Renal pelvis (tissue), 12 donors: ENCODE measurements at places on chromosomes 2 and 18.

- DNase-seq, result no peak
Measured at GRCh38 chr2:160205505-160205904, 5.4 kb upstream of the ITGB6 start.

GRCh38 chr18:62982600-62983251, 267.4 kb downstream of the PHLPP1 start:
- peak; percentile 67 for DNase-seq

DNA sequence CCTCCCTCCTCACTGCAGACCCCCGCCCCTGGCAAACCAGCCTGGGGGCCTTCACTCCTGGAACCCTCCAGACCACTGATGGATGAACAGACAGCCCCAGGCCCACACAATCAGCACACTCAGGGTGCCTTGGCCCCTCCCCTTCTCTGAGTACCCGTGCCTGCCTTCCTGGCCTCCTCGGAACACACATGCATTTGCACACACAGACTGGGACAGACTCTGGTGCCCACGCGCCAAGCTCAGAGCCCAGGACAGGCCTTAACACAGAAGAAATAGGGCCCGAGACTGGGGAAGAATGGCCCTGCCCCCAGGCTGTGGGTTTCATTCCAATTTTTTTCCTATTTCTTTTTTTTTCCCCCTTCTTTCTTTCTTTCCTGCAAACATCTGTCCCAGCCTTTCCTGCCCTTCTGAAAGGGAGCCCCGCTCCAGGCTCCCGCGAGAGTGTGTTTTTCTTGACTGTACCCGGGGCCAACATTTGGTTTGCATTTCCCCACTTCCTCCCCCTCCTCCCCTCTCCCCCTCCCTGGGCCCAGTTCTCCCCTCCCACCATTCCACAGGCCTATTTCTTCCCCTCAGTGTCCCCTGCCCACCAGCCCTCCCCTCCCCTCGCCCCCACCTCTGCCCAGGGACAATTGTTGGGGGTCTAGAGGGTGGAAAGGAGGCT, 618 bp upstream of the TNS1 start:
- no peak for DNase-seq

- no peak for DNase-seq
Measured at GRCh38 chr2:32910883-32911598, 35.7 kb upstream of the LTBP1 start.

DNA sequence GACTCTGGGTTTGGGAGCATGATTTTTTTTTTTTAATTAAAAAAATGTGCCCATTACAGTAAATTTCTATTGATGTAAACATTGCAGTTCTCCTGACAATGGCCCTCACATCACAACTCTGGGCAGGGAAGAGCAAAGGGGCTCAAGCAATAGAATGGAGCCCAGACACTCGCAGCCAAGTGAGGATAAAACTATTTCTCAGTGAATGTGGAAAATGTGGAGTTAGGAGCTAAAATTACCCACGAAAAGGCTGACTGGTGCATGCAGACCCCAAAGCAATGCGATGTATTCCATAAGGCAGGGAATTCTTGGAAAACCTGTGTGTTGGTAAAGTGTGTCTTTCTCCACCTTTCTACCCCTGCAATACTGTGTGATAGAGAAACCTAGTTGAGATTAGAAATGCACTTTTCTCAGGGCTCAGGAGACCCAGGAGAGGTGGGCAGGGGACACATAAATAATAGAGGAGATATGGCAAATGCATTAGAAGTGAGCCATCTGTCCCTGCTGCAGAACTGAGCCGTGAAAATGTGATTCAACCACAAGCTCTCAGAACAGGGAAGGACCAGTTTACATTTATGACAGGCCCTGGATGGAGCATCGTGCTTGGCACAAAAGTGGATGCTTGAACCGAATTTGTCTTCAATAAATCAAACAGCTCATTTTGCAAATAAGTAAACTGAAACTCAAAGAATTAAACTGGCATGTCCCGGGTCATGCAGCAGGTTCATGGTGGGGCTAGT, 100.1 kb downstream of the MYCN start:
- no peak for DNase-seq

DNA sequence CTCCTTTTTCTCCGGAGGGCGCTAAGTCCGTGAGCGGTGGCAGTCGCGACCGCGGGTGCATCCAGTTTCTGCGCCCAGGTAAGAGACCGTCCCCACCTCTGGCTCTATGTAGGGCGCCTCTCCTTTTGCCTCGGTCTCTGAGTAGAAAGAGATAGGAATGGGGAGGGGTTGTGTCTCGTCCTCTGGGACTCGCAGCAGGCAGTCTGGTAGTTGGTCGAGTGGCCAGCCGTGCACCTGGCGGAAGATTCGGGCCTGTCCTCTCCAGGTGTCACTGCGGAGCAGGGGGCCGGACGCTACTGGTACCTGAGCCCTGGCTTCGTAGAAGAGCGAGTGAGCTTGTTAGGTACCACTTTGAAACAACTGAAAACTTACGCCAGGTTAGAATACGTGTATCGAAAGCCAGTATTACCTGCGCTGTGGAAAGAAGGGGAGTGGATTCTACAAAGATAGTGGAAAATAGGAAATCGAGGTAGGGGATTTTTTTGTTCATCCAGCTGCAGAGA, 403 bp downstream of the MAP2 start:
- peak; percentile 19 for DNase-seq

- DNase-seq, result no peak
Measured at GRCh38 chr2:51165534-51166260, 133.8 kb upstream of the NRXN1 start.

DNA sequence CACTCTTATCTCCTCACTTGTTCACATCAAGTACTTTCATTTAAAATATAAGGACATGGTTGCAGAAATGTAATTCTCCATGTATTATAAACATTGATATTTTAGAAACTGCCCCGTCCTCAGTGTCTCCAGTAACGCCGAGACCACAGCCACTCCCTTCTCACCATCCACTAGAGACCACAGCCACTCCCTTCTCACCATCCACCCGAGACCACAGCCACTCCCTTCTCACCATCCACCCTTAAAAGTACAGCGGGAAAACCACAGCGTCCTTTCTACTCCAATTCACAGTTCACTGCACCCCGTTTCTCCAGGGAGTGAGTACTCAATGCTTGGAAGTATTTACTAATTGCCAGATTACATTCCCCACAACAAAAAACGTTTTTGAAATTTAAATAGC, 1452.2 kb upstream of the ACVR2A start:
- no peak for DNase-seq

- DNase-seq, result peak; percentile 44
Measured at GRCh38 chr2:65350651-65351056, 81.7 kb downstream of the SPRED2 start.

DNA sequence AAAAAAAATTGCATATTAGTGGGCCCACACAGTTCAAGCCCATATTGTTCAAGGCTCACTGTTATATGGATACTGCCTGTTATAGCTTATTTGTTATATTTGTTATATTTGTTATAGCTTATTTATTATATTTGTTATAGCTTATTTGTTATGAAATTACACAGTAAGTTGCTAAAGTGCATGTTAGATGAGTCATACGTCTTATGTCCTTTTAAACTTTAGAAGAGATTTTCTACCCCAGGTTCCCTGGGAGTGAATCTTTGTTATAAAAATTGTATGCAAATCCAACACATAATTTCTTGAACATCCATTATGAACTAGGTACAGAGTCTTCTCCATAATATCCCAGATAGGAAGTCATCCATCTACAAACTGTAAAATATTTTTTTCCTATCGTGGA, 22.1 kb downstream of the HTR2B start:
- DNase-seq, result no peak

DNA sequence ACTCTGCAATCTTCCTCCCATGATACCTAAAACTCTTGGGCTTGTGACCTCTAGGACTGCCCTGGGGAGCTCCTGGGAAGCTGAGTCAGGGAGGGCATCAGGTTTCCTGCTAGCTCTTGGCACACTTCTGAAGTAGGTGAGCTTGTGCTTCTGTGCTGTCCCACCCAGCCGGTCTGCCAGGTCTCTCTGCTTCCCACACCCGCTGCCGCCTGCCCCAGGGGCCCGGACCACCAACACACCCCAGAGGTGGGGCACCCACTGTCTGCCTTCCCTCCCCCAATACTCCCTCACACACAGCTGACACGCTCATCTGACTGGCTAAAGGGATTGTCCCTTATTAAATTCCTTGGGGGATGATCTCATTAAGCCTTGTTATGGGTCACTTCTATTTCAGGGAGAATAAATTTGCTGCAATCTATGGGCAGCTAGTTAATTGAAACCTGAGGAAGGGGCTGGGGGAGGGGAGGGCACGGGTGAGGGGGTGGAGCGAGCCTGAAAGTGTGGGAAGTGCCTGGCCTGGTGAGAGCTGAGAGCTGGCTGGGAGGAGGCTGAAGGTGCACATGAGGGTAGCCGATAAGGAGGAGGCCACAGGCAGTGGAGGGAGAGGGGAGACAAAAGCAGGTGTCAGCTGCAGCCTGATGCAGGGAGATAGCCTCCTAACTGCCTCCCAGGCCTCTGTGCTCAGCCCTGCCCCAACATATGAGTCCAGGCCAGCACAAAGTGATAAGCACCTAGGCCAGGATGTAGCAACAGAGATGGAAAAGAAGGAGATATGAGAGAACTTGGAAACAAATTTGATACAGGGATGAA, 48.8 kb downstream of the HAUS1 start:
- peak; percentile 80 for DNase-seq

GRCh38 chr2:136765256-136766072, at the start of gene THSD7B:
Gene THSD7B (plus strand): TSS chr2:136765545. CDS start chr2:136882179, 116,634 bp downstream.
- no peak for DNase-seq

DNA sequence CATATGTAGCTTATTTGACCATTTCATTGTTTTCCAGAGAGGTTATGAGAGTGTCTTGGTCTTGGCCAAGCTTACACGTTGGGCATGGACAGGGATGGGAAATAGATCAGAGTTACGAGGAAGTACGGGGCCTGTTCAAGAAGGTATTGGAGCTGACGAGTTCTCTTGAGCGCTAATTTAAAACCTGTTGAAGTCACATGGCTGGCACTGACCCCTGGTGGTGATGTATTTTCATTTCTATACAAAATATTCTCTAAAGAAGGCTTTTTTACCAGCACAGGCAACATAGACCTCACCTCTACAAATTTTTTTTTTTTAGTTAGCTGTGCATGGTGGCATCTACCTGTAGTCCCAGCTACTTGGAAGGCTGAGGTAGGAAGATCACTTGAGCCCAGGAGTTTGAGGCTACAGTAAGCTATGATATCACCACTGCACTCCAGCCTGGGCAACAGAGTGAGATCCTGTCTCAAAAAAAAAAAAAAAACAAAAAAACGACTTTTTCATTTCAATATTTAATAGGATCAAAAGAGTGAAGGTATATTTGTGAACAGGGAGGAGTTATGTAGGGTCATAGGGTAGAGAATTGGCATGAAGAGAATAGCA, 19.6 kb downstream of the UGP2 start:
- peak; percentile 46 for DNase-seq

GRCh38 chr18:10289951-10290637, 164.3 kb upstream of the APCDD1 start:
- DNase-seq, result peak; percentile 65

DNA sequence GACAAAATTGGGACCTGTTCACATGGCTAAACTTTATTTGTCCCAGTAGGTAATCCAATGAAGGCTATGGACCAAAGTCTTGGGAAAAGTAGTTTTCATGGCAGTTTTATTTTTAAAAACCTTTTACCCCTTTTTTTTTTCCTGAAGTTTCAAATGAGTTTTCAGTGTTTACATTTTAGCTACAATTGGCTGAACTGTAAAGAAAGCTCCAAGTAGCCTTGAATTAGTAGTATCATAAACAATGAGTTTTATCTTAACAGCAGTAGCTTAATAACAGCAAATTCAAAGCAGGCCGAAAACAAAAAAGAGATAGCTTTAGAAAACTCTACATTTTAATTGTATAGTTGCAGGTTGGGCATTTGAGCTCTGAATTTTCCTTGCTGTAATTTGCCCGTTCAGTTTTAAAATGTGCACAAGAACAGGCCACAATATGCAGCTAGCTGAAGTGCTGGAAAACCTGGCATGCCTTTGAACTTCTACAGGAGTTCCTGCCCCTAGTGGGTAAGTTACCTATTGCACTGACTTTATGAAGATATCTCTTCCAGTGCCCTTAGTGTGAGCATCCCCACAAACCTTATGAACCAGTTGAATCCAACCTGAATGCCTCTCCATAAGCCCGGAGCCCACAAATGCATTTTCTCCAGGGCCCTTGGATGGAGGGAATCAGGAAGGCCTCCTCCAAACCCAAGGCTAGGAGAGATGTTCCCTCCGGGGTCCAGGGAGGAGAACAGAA, 106.7 kb downstream of the XRCC5 start:
- DNase-seq, result no peak
